Activated naive CD4-positive, alpha-beta T cell treated with Interleukin-2 at 50 U/mL for 16 hours (primary cell): ENCODE measurements at places on chromosomes 3 and 15.

DNA sequence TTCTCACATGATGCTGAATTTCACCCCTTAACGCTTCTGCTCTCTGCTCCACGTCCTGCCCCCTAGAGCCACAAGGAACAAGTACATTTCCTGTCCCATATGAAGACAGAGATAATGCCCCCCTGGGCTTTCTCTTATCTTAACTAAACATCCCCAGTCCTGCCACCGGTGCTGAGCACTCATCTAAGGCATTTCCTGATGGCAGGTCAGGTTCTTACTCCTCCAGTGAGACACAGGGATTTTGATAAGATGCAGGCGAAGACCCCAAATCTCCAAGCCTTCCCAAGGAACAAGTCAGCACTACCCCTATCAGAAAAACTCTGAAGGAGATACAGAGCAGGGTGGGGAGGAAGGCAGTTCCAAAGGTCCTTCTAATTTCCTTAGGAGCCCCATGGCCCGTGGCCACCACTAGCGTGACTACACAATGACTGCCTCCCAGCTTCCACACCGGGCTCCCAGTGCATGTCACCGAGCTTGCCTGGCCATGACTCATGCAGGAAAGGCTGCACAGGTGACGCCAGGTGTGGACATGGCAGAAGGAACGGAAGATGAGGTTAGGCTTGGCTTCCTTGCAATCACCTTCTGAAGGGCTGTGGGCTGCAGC is 152.9 kb downstream of the XXYLT1 start:
- DNase-seq: no peak

- DNase-seq: no peak
These were observed 15.2 kb downstream of the EIF4E3 start for GRCh38 chr3:71709908-71710511.

DNA sequence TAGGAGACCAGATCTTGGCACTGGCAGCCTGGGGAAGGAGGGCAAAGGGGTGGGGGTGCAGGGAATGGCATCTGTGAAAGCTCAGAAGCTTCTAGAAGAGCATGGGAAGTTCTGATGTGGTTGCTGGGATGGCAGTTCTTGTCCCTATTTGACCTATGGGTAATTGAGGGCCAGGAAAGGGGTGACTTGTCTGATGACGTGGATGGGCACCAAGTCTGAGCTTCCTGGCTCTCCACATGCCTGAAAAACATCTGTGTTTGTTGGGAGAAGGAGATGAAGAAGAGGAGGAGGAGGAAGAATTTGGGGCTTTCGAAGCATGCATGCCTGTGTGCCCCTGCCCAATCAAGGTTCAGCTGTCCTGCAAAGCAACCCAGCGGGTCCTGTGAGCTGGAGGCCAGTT is 158.8 kb downstream of the SMAD6 start:
- DNase-seq: no peak

GRCh38 chr3:18868911-18869689 is 279.2 kb upstream of the KCNH8 start:
- DNase-seq: no peak

DNA sequence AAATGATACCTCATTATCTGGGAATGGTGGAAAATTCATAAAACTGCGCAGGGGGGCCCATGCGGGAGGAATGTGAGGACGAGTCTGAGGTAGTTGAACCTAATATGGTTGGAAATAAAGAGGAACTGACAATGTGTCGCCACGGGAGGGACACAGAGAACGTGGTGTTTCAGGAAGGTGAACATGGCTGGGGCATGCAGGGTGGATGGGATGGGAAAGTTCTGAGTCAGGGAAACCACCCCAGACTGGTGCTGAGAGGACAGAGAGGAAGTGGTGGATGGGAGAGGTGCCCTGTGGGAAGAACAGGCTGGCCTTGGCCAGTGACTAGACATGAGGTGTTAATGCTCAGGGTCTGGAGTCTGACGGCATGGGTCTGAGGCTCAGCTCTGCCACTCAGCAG is 137.1 kb upstream of the WNT5A start:
- DNase-seq: no peak

DNA sequence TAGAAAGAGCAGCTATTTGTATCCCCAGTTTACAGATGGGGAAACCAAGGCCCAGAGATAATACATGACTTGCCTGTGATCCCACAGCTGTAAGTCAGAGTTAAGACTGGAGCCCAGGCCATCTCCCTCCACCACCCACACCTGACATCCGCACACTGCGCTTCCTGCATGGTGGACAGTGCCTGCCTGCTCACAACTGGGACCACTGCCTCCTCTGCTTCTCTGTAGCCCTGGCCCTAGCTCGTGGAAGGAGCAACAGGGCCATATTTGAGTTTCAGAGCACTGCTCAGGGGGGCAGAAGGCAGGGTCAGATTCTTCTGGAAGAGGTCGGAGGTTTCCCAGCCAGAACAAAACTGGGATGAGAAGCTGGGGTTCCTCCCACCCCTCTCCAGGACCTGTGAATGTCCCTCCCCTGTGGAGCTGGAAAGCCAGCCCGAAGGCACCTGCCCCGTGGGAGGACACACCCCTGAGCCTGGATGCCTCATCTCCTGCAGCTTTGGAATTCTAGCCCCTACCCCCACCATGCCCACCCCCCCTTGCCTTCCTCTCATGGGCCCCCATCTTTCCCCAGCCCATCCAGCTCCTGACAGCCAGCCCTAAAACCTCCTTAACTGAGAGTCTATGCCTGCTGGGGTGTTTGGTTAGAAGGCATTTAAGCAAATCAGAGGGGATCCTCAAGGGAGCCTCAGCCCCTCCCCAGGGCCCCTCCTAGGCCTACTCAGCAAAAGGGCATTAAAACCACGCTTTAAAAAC is 100.1 kb downstream of the TPRA1 start:
- DNase-seq: no peak

- no peak for DNase-seq
These were observed 2.9 kb upstream of the HGD start for GRCh38 chr3:120684896-120685295.

DNA sequence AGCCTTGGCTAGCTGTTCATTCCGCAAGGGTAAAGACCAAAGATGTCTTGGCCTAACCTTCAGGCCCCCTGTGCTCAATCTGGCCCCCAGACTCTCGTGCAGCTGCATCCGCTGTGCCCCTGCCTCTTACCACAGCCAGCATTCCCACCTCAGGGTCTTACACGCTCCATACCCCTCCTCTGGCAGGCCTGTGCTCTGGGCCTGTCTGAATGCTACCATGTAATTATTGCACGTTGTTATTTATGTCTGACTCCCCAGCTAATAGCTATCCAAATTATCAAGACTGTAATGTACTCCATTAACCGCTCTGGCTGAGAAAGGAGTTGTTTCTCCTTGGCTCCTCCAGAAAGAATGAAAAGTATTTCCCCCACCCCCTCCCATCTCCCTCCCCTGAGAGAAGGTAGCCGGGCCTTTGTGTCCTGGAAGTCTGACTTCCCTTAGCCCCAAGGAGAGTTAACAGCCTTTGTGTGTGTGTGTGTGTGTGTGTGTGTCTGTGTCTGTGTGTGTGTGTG is 54.5 kb upstream of the UBE2E1 start:
- DNase-seq: no peak

GRCh38 chr3:29597376-29598008 is 316.6 kb downstream of the RBMS3 start:
- DNase-seq: no peak

DNA sequence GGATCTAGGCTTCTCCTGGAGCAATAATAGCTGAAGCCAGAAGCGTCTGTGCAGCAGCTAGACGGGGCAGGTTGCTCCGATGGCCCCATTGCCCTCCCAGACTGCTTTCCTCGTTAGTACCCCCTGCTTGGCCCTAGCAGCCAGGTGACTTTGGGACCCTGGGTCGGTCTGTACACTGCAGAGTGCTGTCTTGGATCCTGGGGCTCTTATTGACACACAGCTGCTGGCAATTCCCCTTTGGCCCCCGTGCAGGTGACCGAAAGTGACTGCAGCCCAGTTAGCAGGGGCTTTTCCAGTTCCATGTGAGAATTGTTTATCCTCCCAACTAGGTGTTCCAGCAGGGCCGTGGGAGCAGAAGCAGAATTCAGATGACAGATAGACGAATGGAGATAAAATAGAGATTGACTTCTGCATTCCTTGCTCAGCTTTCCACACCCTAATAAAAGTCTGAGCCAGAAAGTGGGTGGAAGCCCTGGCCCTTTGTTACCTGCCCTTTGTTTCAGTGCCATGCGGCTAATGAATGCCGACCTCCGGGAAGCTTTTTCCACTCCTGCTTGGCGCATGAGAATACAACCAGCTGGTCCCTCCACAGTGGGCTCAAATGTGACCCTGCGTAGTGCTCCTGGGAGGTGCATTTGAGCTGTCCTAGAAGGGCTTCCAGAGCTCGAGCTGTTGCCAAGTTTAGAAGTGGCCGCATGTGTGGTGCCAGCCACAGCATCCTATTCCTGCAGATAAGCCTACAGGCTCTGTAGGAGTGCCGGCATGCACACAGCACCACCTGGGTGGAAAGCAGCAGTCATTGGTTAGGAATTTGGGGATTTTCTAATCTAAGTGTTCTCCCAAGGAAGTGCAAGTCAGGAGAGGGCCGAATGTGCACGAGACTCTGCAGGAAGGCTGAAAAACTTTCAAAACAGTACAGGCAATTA is 94.4 kb downstream of the SLCO3A1 start:
- DNase-seq: no peak

DNA sequence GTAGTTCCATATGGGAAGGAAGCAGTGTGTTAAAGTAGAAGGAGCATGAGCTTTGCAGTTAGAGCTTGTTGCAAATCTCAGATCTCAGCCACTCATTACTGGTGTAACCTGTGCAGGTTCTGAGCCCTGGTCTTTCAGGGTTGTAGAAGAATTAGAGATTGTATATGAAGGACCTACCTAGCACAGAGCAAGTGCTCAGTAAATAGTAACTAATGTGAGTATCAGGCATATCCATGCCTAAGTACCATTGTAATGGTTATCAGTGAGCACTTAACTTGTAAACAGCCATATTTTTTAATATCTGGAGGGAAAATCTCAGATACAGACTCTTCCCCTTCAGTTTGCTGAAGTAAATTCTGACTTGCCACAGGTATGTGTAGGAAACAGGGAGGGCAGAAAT is 59.3 kb downstream of the MAP6D1 start:
- no peak for DNase-seq
